ENCODE measurements at places on chromosomes 4 and X.

GRCh38 chr4:153485860-153486259 is 19.7 kb downstream of the TMEM131L start:
- no peak for DNase-seq

DNA sequence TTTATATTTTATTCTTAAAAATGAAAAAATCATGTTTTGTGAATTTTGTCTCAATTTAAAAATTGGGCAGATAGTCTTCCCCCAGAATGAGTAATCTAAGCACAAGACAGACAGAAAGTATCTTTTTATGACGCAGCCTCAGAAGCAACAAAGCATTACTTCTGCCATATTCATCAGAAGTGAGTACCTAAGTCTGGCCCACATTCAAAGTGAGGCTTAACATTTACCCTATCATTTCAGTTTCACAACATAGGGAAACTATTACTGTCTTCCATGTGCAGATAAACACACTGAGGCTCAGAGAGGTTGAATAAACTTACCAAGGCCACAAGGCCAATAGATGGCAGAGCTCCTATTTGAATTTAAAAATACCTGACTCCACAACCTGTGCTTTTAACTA is 4.4 kb upstream of the PRDX4 start:
- DNase-seq: no peak

DNA sequence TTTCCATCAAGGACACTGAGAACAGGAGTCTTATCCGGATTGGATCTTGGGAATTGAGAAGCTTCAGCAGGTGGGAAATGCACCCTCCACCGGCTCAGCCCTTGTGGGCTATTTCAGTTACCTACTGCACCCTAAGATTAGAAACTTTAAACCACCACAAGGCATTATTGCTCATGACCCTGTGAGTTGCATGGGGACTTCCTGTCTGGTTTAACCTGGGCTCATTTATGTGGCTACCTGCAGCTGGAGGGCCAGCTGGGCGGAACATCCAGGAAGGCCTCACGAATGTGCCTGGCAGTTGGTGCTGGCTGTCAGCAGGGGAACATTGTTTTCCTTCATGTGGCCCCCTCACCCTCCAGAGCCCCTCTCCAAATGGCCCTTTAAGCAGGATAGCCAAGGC is 164.1 kb downstream of the DEFB131A start:
- no peak for DNase-seq

DNA sequence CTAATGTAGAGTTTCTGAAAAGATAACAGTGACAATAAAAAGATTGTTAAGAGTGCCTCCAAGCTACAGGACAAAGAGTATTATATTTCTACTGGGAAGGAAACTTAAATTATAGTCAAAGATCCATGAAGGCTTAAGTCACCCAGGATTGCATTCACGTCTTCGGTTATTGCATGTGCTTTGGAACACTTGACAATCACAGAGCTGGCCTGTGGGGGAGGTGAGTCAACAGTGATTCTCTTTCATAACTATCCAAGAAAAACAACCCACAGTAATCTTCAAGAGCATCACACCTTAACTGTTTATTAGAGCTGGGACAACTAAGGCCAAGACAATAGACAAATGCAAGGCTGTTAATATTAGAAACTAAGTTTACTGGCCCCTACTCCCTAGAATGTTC is 40.3 kb downstream of the PDGFC start:
- no peak for DNase-seq
